ENCODE measurements at places on chromosomes 4 and X.

GRCh38 chr4:40842318-40842717 lies 92.6 kb downstream of the NSUN7 start:
- no peak for DNase-seq

GRCh38 chr4:19657856-19658255 lies 593.8 kb upstream of the SLIT2 start:
- DNase-seq = no peak

DNA sequence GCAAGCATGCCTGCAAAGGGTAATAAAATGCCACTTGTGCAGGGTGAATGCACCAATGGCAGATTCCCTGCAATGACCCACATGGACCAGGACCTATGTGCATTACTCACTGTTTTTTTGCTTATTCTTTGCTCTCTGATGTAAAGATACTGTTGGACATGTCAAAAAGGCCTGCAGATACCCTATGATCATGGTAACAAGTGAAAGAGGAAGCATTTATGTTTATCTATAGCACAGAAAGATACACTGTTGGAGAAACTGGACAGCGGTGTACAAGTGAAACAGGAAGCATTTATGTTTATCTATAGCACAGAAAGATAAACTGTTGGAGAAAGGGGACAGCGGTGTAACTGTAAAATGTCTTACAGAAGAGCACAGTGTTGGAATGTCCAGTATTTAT lies 127.5 kb downstream of the PAPSS1 start:
- DNase-seq = no peak

DNA sequence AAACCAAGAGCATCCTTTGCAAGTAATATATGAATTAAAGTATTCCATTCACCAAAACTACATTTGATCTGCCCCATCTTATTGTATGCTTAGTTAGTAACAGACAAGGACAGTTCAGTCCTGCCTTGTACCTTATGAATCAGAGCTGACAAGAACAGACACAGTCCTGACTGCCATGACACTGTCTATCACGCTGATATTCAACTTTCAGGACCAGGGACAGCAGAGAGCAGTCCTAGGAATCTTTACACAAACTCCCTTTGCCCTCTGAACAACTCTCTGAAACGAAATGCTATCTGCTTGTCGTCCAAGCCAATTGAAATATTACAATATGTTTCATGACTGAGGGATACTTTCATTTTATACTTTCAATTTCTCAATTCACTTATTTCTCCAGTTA lies 268.6 kb upstream of the VCX start:
- no peak for DNase-seq

GRCh38 chr4:86569103-86569870 lies 24.8 kb upstream of the PTPN13 start:
- DNase-seq = no peak

DNA sequence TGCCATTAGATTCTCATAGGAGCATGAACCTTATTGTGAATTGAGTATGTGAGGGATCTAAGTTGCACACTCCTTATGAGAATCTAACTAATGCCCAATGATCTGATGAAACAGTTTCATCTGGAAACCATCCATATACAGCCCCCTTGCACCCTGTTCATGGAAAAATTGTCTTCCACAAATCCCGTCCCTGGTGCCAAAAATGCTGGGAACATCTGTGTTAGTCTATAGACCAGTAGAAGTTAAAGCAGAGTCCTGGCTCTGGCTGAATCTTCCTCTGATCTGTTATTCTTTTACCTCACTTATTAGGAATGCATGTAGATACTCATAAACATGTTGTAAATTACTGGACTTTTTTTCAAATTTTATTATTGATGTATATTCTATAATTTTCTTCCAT lies 29.2 kb downstream of the SULT1B1 start:
- no peak for DNase-seq

GRCh38 chr4:32744211-32744610 lies 2024.0 kb downstream of the PCDH7 start:
- no peak for DNase-seq

DNA sequence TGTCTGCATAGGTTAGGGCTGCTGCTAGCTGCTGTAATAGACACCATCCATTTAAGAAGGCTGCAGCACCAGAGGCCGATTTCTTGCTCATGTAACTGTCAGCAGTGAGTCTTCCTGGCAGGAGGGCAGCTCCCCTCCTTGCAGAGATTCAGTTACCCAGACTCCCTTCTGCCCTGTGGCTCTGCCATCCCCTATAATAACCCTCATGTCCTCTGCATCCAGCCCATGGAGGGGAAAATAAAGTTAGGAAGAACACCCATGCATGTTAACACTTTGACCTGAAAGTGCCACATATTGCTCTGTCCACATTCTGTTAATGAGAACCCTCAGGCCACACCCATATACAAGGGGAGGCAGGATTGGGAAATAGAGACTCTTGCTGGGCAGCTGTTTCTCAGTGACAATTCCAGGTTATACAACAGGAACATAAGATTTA lies 5.4 kb downstream of the STBD1 start:
- no peak for DNase-seq

GRCh38 chr4:76740866-76741662 lies 156.9 kb downstream of the SOWAHB start:
- DNase-seq = no peak

- DNase-seq = no peak
Observed at GRCh38 chr4:86484241-86484640, 109.9 kb upstream of the PTPN13 start.

DNA sequence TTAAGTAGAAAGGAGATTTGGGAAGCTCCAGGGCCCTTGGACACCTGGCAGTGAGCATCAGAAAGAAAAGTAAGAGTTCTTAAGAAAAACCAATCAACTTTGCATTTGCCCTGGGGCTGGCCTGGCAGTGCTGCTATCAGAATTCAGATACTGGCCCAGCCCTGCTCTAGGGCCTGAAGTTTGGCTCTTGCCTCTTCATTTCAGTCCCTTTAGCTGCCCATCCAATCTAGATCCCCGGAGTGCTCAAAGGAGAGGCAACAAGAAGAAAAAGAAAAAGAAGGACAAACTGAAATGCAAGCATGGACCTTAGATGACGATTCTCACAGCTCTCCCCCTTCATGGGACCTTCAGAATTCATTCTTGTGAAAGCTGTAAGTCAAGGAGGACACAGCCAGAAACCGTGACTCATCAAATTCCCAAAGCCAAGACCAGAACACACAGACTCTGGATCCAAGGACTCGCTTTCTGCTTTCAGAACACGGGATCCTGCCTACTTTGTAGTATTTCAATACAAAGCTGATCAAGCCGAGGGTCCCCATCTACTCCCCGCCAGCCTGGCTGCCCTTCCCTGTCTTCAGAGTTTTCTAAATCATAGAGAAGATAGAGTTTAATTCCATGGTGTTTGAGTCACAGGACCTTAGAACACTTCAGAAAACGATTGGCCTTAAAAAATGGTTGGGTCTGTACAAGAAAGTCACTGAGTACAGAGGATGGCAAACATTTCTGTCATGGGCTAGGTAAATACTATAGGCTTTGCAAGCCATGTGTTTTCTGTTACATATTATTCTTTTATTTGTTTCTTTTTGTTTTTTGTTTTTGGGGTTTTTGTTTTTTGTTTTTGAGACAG lies 103.7 kb downstream of the RBM47 start:
- peak; percentile 29 for DNase-seq

- no peak for DNase-seq
Observed at GRCh38 chrX:12206413-12206812, 68.1 kb downstream of the FRMPD4 start.

GRCh38 chr4:122842984-122843531 lies 16.4 kb downstream of the FGF2 start:
- DNase-seq = no peak

GRCh38 chr4:134862116-134862515 lies 660.5 kb upstream of the PABPC4L start:
- DNase-seq = no peak

DNA sequence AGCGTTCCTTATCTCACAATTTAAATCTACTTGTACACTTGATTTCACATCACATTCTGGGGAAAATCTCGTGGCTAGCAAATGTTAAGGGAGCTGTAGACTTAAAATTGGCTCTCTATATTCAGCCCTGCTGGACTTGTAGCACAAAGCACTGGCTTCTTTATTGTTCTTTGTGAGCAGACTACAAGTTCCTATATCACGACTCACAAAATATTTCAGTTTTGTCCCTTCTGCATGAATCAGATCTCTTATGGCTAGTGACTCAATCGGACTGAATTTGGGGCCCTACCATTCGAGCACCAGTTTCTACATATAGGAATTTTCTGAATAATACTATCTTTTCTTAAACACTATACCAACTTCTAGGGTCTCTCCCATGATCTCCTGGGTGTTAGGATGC lies 390.1 kb downstream of the ADAM29 start:
- no peak for DNase-seq

GRCh38 chr4:79163981-79164490 lies 161.8 kb downstream of the NAA11 start:
- DNase-seq = no peak

DNA sequence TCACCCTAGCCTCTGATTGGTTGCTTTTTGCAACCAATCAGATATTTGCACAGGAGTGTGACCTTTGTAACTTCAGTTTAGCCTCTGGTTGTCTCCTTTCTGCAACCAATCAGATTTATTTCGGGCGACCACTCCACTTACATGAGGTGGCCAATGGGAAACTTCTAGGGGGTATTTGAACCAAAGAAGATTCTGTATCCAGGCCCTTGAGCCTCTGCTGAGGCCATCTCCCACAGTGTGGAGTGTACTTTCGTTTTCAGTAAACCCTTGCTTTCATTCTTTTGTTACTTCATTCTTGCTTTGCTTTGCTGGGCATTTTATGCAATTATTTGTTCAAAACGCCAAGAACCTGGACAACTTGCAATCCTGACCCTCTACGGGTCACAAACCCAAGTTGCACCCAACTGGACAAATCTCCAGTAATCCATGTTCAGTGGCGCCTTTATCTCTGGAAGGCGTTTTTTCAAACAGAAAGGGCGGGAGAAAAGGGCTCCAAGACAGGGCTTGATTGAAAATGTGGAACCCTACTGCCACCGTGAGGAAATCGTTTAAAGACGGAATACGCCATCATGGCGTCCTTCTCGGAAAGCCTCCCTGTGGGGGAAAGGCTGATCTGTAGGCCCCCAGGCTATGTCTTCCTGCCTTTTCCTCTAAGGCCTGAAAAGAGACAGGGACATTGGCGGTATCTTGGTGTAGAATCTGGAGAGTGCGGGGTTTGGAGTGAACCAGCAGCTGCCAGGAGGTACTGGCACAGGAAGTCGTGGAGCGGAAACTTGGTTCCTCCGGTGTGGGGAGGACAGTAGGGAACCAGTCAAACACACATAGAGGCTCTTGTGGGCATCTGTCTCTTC lies 184.6 kb downstream of the OR13H1 start:
- no peak for DNase-seq

GRCh38 chrX:113384628-113385027 lies 544.0 kb upstream of the AMOT start:
- DNase-seq = peak; percentile 60

GRCh38 chr4:6263526-6264224 lies 6.0 kb upstream of the WFS1 start:
- no peak for DNase-seq

DNA sequence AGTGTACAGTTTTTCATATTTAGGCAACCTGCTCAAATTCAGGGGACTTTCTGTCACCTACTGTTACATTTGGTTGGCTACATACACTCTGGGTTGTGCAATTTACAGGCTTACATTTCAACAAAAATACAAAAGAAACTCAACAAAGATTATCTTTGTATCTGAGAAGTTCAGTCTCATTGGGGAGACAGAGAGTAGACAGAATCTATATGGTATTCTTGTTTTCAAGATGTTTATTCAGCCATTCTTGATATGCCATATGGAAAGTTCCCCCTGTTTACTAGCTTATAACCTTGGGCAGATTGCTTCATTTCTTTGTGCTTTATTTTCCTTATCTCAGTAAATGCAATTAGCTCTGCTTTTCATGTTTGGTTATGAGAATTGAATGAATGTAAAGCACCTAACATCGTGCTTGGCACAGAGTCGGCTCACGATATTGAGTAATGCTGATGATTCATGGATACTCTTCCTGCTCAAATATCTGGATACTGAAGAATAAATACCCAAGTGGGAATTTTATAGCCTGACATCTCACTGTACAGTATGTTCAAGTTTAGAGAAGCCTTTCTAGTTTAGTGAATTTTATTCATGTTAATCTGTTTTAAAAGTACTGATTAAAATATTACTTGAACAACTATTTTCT lies 96.5 kb upstream of the PACRGL start:
- DNase-seq = no peak

- no peak for DNase-seq
Observed at GRCh38 chrX:24493740-24494581, 28.9 kb downstream of the PDK3 start.

DNA sequence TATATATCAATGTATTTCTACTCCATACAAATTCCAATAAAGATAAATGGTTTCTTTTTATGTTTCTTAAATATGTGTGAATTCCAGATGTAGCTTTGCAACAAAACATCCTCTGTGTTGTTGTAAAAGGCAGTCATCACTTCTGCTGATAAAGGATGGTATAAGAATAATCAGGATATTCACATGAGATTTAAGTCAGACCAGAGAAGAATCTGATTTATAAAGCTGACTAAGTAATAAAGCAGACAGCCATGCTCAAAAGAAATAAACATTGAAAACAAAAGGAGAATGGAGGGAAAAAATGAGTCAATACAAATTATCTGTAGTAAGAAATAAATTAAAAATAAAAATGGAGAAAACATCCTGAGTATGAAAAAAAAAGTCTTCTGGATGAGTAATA lies 27.0 kb upstream of the SLC7A11 start:
- peak; percentile 40 for DNase-seq

- DNase-seq = no peak
Observed at GRCh38 chr4:17092736-17093437, 194.4 kb upstream of the LDB2 start.

DNA sequence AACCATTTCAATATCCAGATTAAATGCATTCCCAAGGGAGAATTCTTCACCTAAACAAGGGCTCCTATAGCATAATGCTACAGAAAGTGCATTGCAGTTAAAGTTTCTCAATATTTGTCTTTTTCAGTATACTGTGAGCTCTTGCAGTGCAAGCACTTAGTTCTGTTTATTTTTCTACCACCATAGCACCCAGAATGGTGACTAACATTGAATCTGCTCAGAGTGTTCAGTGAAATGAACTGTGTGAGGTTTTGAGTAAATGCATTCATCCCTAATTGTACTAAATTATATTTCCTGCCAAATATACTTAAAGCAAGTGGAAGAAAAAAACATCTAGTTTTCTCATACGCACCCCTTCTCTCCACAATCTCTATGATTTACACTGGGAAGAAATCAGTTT lies 383.9 kb downstream of the PCDH7 start:
- DNase-seq = no peak

GRCh38 chrX:84724576-84724975 lies 222.3 kb upstream of the HDX start:
- no peak for DNase-seq

DNA sequence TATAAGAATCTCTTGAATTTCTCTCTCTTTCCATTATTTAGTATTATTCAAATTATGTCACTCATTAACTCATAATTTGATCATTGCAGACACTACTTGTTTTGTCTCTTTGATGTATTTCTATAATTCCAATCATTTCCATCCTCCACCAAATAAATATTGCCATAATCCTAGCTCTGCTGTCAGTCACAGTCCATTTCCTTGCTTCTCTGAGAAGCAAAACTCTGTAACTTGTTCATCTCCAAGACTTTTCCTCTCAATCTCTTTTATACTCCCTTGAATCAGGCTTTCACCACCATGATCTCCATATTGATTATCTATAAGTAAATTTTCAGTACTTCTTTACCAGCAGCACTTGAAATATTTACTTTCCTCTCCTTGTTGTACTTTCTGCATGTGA lies 135.9 kb downstream of the SCLT1 start:
- no peak for DNase-seq

Measured in SJSA1 (cell line).